ENCODE measurements at places on chromosomes 2 and 18. TPM values are rescaled to one million over a fixed set of nuclear protein-coding genes. Genes with fewer than 3 reads are reported as not detected.

The BCL2 gene
- total RNA-seq: 0.89 TPM

The NT5C1B gene
- total RNA-seq: not detected

The IL37 gene
- not detected for total RNA-seq

The ZNF521 gene
- total RNA-seq: 13.1 TPM

The ACTG2 gene
- 175 TPM for total RNA-seq

The AQP4 gene
- total RNA-seq: not detected

The PLEKHB2 gene
- 153 TPM for total RNA-seq

The LOXHD1 gene
- total RNA-seq: not detected

The ARHGAP15 gene
- total RNA-seq: not detected

The LYPD6B gene
- total RNA-seq: 2.1 TPM

The PLGLB1 gene
- 0.83 TPM for total RNA-seq
